ENCODE measurements at places on chromosomes 5 and 9. TPM values are rescaled to one million over a fixed set of nuclear protein-coding genes. Genes with fewer than 3 reads are reported as not detected.

The MORN5 gene
- total RNA-seq = not detected

The LHFPL2 gene
- 14.4 TPM for total RNA-seq

The GRIN3A gene
- total RNA-seq = not detected

The SV2C gene
- total RNA-seq = not detected

DNA sequence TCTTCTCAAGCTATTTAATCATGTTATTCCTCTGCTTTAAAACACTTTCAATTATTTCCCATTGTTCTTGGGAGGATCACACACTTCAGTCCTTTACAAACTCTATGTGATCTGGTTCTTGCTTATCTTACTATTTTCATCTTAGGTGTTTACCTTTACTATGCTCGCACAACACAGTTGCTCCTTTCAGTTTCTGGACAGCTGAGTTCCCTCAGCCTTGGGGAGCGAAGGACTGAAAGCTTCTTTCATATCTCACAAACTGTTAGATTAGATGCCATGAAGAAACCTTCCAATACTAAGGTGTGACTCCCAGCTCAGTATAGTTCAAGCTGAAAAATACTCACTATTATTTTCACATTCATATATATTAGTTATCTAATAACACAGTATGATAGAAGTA, 117.9 kb downstream of the CDC42SE2 start:
- no peak for DNase-seq

The TUBB4B gene
- 148 TPM for total RNA-seq

DNA sequence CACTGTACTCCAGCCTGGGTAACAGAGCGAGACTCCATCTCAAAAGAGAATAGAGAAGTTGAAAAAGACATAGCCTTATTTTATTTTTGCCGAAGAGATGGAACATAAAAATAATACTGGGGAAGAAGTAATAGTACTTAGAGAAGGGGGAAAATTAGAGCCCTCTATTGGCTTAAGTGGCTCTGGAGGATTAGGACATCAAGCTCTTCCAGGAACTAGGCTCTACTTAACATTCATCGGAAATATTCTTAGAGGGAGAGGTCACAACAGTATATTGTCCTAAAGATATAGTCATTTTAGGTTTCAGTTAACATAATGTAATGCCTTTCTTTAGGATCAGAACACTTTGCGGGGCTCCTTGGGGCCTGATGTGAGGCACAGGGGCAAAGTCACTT, 86.0 kb upstream of the PLPP1 start:
- no peak for DNase-seq

GRCh38 chr9:18829873-18830272, 203.1 kb downstream of the SAXO1 start:
- peak; percentile 22 for DNase-seq

- DNase-seq = peak; percentile 78
Observed at GRCh38 chr5:36950586-36951457, 74.3 kb downstream of the NIPBL start.

DNA sequence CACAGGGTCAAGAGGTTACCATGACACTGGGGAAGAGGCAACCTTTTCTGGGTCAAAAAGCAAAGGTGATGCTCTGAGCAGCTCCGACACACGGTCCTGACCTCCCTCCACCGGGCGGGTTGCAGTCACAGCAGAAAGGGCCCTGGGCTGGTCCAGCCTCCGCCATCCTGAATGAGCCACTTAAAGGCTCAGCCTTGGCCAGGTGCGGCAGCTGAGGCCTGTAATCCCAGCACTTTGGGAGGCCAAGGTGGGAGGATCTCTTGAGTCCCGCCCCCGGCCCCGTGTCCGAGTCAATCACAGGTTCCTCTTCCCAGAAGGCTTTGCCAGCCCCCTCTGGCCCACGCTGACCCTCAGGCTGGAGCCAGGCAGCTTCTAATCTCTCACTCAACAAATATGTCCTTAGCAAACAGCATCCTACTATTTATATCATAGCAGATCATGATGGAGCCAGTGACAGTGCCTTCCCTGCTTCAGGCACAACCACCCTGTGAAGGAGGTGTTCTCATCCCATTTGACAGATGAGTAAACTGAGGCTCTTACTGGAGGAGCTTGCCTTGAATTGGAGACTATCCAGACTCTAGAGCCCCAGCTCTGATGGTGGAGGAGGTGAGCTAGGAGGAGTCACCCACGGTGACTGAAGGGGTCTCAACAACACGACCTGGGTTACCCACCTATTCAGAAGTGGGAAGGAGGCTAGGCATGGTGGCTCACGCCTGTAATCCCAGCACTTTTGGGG, 79.1 kb downstream of the LRSAM1 start:
- DNase-seq = no peak

DNA sequence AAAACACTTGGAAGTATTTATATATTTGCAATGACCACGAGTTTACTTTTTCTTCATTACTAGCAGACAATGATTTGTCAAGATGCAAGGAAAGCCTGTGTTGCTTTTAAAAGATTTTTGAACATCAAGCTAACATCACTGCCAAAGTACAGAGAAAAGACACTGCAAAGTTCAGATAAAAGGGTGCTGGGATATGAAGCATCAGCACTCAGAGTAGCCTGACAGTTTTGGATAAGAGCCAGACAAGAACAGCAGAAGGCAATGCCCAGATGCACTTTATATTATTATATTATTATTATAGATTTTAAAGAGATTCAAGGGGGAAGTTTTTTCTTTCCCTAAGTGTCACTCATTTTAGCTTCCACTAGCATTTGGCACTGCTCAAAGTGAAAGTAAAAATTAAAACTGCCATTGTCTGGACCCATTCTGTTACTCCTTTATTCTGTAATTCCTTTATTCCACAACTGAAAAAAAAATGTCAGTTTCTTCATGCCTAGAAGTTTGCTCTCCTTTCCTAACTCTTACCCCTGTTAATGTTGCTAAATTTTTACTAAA, 240.6 kb downstream of the EFNA5 start:
- peak; percentile 5 for DNase-seq

DNA sequence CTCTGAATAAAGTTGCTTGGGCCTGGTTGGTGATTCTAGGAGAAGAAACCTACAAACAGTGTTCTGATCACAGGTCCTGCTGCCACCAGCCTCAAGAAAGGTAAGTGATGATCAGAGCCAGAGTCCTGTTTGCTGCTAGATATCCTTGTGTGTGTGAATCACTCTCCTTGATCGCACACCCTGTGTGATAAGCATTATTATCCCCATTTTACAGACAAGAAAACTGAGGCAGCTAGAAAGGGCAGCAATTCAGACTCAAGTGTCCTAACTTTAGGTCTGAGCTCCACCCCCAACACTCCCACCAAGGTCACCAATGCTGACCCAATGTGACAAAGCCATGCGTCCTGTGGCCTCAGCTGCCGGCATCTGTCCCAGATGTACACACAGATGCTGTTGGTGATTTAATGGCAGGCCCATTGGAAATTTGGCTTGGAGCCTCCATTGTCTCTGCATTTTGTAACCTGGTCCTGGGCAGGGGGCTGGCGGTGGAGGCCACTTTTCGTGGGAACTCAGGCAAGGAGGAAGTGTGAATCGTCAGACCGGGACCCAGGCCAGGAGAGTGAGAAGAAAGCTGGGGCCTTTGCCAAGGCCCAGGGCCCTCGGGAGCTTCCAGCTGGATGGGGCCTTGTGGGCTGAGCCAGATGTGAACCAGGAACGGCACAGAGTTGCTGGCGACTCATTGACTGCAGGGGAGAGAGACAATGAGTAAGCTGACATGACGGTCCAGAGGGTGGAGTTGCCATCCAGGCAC, 29.8 kb upstream of the GGTA1 start:
- peak; percentile 100 for DNase-seq

DNA sequence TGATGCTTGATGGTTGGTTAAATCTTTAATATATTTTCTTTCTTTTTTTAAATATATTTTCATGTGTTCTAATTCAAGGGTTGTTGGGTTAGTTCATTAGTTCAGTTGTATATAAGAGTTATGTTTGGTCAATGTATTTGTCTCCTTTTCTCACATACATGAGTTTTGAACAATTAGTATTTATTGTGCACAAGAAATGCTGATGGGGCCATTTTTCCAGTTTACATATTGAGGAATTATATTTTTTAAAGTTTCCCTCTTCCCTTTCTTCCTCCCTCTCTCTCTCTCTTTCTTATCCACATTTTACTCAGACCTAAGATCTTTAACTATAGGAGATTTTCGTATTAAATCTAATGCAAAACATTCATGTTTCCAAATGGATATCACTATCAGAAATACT, 74.0 kb downstream of the LNPEP start:
- no peak for DNase-seq

- DNase-seq = no peak
Observed at GRCh38 chr9:6844267-6844666, 86.5 kb downstream of the KDM4C start.

The RFX3 gene
- 1.9 TPM for total RNA-seq

The ANKRD18B gene
- 0.11 TPM for total RNA-seq

The C9orf153 gene
- total RNA-seq = not detected

The DPYSL3 gene
- total RNA-seq = 42.8 TPM

The CDC25C gene
- 5.9 TPM for total RNA-seq

The SLIT3 gene
- 61.9 TPM for total RNA-seq

- no peak for DNase-seq
Observed at GRCh38 chr5:4571248-4571948, 568.7 kb upstream of the ADAMTS16 start.

GRCh38 chr5:168969326-168969886, 331.5 kb downstream of the SLIT3 start:
- no peak for DNase-seq

DNA sequence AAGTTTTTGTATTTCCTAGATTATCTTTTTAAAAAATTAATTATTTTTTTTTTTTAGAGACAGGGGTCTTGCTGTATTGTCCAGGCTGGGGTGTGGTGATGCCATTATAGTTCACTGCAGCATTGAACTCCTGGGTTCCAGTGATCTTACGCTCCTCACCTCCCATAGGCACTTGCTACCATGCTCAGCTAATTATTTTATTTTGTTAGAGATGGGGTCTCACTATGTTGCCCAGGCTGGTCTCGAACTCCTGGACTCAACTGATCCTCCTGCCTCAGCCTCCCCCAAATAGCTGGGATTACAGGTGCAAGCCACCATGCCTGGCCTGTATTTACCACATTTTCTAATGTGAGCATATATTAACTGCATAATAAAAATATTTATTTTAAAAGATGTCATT, 274.5 kb downstream of the RFX3 start:
- no peak for DNase-seq

DNA sequence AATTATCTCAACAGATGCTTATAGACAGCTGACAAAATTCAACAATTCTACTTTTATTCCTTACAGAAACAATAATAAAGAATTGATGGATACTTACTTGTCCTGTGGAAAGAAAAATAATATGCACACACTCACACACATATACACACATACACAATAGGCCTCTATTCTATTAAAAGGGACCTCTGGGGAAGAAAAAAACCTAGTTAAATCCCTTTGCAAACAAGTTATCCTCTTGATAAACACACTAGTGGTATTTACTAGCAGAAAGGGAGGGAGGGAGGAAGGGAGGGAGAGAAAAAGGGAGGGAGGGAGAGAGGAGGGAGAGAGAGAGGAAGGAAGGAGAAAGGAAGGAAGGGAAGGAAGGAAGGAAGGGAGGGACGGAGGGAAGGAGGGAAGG, 486.4 kb downstream of the HINT1 start:
- DNase-seq = no peak

DNA sequence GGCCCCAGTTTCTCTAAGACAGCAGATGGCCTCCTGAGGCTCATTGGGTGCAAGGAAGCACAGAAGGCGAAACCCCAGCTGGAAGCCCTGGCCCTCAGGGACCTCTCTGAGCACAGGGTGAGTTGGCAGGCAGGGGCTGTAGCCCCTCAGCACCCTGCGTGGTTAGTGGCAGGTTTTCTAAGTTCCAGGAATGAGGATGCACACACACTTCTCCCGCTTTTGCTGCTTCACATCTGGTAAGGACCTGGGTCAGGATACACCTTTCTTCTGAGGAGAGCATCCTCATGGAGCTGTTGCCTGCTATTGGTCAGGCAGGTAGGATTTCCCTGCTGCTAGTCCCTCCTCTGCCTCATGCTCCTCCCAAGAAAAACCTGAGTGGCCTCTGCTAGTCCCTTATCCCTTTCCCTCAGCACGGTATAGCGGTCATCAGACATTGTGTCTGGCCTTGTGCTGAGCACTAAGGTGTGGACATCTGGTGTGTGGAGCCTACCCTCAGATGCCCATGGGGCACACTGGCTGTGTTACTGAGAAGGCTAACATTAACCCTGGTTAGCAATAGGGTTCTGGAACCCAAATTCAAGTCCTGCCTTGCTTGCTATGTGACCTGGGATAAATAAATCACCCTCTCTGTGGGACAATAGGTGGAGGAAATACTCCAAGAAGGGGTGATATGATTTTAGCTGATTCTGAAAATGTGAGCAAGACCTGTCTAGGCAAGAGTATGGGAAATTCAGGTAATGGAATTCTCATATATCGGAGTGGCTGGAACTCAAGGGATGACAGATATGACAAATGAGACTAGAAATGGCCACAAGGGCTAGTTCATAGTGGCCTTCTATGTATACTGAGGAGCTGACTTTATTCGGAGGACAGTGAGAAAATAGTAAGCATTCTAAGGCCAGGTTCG, 1.6 kb downstream of the SLC22A4 start:
- peak; percentile 27 for DNase-seq

The SLC27A6 gene
- 0.32 TPM for total RNA-seq

Measured in GM23248 (cell line).